ENCODE measurements at places on chromosomes 2 and 18.
A peak's percentile ranks its signal among the peaks of the same experiment; 100 is the strongest.

DNA sequence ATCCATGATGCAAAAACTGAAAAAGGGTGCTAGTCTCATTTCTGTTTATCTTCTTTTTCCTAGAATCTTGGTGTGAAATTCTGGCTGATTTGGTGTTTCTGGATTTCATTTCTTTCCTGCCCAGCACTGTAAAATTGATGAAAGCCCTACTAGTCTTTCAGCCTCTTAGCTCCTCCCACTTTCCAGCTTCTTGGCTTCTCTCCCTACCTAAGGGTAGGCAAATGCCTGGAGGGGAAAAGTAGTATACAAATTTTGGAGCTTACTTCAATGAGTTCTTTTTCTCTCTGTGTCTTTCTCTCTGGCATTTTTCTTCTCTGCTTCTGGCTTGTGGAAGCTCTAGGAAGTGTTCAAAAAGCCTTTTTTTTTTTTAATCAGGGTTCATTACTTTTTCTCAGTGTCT lies 160.5 kb downstream of the XIRP2 start:
- no peak for DNase-seq

- DNase-seq = no peak
Observed at GRCh38 chr18:46386788-46387187, 270.2 kb downstream of the LOXHD1 start.

- DNase-seq = peak; percentile 18
Observed at GRCh38 chr18:12391487-12392165, 14.6 kb upstream of the AFG3L2 start.

DNA sequence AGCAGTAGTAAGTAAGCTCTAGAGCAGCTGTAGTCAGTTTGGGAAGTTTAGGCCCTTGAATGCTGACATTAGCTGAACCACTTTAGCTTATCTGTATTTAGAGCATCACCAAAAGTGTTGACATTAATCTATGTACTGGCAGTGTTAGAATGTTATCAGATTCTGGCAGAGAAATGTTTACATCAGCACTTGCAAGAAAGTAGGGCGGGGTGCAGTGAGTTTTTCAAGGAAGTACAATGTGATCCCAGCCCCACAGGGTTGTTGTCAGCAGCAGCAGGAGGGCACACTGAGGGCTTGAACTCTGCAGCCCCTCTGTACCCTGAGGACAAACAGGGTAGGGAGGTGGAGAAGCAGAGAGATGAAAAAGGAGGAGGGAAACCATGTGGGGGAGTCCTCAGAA lies 35.5 kb upstream of the RMP24 start:
- DNase-seq = no peak

DNA sequence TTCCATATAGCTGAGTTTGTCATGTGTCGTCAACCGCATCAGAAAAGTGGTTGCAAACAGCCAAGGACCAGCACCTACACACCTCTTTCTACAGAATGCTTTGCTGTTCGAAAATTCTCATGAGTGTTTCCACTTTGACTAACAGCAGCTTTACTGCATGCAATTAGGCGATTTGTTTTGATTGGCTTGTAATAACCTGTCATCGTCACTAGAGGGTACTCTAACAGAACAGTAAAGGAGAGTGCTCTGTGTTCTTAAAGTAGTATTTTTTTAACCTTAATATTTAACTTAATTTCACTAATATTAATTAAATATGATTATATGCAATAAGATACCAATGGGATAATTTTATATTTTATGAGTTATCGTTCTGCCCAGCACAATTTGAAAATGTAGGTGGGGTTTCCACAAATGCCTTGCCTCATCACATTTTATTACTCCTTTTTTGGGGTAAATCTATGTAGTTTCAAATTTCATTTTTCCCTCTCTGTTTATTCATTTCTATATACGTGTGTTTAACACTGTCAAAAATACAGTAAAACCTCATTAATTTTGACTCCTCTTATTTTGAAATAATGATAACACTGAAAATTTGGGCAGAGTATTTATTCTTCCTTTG lies 502.2 kb downstream of the NRXN1 start:
- DNase-seq = no peak

DNA sequence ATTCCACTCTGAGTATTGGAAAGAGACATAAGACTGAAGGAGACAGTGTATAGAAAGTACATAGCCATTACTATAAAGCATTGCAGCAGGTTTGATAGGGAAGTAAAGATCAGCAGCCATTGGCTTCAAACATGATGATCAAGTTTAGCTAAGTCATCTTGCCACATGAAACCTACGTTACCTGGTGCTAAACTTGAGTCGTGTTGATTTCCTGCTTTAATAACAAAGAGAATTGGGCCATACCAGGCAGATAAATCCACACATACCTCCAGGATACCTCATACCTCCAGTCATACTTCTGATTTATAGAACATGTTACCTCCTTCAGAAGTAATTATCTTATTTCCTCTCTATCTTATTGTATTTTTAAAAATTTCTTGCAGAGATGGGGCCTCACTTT lies 10.3 kb upstream of the KYNU start:
- no peak for DNase-seq

- no peak for DNase-seq
Observed at GRCh38 chr2:205657579-205657978, 24.7 kb upstream of the NRP2 start.

GRCh38 chr18:70705831-70706416 lies 417.1 kb downstream of the SOCS6 start:
- DNase-seq = no peak

DNA sequence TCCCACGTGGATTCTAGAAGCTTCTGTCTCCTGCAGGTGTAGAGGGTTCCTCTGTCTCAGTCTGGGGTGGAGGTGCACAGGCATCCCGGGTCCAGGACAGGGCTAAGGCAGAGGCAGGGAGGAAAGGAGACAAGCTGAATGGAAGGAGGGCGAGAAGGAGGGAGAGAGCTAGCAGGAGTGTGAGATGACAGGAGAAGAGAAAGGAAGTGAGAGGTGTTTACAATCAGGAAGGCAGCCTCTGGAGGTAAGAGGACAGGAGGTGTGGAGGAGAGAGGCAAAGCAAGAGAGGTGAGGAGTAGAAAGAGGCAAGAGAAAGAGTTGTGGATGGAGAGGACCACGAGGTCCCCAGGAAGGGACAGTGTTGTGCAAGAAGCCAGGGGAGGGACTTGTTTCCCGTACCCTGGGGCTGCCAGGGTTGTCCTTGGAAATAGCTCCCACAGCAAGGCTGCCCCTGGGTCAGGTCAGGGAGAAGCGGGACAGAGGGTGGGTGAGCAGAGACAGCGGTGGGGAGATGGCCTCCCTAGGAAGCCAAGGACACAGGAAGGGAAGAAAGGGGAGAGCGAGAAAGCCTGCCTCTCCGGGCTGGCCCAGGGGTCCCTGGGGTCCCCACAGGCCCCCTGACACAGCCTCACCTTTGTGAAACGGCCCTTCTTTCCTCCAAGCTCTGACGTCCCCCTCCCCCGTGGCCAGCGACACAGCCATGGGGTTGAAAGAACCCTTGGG lies 136.9 kb downstream of the CYP26B1 start:
- no peak for DNase-seq

- no peak for DNase-seq
Observed at GRCh38 chr2:45436456-45436855, 174.6 kb downstream of the SRBD1 start.

DNA sequence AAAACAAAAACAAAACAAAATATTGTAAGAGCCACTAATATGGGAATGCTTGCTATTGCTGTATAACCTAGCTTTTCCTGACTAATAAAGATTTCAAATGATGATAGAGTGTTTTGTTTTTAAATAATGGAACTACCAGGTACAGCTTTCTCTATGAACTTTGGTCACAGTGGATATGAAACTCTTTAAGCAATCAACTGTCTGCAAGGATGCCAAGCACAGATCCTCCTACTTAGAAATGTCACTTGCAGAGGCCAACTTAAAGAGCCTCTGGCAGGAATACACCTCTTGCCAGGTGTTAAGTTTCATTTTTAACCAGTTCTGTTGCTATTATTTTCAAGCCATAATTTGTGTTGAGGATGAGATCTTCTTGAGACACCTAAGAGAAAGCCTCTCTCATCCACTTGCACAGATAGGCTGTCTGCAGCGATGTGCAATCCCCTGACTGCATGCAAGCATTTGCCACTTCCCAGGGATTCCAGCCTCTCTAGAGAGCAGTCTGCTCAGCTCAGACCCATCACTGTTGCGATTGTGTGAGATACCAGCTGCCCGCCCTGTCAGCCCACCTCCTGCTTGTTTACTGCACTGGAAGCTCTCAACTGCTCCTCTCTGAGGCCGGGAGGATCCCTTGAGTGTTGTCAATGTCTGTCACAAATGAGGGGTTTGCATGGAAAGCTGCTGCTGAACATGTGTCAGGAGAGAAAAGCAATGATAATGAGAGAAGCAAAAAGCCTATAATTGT lies 86.1 kb upstream of the SCG2 start:
- no peak for DNase-seq

GRCh38 chr2:71787476-71788185 lies 334.3 kb downstream of the DYSF start:
- no peak for DNase-seq

GRCh38 chr2:25293958-25294562 lies 47.7 kb downstream of the DNMT3A start:
- no peak for DNase-seq

- no peak for DNase-seq
Observed at GRCh38 chr18:49976795-49977560, 163.6 kb upstream of the ACAA2 start.

- no peak for DNase-seq
Observed at GRCh38 chr2:3433776-3434400, 54.4 kb downstream of the TRAPPC12 start.

- DNase-seq = no peak
Observed at GRCh38 chr2:205539603-205540002, 142.7 kb upstream of the NRP2 start.

GRCh38 chr2:239495791-239496233 lies 95.0 kb upstream of the HDAC4 start:
- no peak for DNase-seq

GRCh38 chr18:62026586-62026985 lies 133.8 kb upstream of the RNF152 start:
- no peak for DNase-seq

DNA sequence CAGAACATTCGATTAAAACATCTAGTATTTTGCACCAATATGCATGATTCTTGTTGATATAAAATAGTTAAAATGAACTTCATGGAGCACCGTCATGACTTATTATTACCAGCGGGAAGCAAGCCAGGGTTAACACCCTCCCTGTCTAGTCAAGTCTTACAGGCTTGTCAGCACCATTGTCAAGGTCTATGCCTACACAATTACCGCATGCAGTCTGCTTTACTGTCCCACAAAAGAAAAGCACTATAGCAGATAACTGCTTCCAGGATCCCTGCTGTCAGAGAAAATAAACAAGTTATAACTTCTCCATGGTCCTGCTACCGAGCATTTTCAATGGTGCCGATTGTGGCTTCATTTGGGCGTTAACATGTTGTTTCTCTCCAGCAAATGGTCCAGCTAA lies 968.0 kb upstream of the FAM98A start:
- no peak for DNase-seq

DNA sequence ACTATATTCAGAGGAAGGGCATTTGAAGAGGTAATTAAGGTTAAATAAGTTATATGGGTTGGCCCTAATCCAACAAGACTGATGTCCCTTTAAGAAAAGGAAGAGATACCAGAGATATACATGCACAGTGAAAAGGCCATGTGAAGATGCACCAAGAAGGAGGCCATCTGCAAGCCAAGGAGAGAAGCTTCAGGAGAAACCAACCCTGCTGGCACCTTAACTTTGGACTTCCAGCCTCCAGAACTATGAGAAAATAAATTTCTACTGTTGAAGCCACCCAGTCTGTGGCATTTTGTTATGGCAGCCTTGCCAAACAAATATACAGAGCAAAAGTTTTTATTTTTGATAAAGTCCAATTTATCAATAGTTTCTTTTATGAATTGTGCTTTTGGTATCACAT lies 51.0 kb downstream of the MAP4K3 start:
- no peak for DNase-seq

DNA sequence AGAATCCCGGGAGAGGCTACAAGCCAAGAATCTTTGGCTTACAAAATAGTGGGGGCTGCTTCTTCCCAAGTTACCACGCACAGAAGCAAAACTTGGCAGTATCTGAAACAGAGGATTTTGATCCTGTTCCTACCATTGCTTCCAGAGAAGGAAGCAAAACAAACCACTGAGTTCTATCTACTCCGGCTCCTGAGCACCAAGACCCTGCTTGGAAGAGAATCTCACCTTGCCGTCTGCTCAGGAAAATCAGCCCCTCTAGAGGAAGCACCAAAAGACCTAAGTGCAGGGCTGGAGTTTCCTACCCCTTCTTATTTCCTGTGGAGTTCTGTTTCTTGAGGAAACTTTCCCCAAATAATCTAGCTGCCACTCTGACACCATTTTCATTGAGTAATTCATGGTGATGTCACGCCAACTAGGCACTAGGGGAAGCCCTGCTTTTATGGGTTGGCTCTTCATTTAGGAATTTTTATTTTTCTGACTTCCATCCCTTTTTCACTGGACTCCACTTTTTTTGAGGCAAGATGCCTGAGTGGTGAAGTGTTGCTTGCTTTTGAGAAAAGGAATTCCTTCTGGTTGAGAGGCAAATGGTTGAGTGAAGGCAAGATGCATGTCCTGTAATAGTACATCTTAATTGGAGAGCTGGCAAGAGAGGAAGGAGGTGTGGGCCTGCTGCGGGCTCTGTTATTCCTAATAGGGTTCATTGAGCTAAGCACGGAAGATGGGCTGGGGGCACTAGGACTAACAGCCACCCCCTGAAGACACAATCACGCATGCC lies 36.8 kb upstream of the EML4 start:
- DNase-seq = no peak

DNA sequence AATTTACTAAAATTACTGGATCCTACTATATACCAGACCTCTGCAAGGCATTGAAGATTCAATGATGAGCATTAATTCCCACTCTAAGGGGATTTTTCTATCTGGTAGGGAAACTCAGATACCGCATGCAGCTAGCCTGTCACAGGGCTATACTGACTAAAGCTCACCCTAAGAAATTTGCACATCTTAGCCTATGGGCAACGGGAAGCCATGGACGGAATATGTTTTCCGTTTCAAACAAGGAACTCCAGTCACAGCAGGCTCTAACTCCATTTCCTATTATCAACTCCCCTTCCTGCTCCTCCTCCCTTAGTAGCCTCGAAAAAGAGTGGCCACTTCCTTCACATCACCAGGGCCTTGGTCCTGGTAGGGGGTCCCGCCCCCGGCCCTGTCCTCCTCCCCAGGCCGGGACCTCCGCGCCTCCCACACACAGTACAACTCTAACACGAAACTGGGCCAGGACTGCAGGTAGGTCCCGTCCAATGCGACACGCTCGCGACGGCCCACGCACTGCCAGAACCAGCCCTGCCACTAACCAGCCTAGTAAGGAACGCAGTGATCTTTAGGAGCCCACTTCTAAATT lies 659 bp upstream of the COX5B start:
- peak; percentile 53 for DNase-seq

DNA sequence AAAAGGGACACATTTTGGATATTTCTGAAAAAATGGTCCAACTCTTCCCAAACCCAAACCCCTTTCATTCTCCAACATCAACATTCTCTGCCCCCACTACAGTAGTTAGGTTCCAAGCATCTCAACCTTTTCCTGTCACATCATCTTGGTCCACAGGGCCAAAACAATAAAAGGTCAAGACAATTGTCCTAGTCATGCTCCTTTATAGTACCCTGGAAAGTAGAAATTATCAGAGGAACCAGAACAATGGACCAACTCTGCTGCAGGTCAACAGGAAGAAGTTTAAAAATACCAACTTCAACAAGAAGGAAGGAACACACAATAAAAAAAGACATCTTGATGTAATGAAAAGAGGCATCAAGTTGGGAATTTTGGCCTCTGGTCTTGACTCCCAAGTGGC lies 36.1 kb downstream of the CLASP1 start:
- DNase-seq = no peak
